NCI-H146 (cell line): ENCODE measurements at places on chromosomes 12 and 14.

- no peak for DNase-seq
Measured at GRCh38 chr14:77375164-77375950, 1.5 kb downstream of the TMED8 start.

DNA sequence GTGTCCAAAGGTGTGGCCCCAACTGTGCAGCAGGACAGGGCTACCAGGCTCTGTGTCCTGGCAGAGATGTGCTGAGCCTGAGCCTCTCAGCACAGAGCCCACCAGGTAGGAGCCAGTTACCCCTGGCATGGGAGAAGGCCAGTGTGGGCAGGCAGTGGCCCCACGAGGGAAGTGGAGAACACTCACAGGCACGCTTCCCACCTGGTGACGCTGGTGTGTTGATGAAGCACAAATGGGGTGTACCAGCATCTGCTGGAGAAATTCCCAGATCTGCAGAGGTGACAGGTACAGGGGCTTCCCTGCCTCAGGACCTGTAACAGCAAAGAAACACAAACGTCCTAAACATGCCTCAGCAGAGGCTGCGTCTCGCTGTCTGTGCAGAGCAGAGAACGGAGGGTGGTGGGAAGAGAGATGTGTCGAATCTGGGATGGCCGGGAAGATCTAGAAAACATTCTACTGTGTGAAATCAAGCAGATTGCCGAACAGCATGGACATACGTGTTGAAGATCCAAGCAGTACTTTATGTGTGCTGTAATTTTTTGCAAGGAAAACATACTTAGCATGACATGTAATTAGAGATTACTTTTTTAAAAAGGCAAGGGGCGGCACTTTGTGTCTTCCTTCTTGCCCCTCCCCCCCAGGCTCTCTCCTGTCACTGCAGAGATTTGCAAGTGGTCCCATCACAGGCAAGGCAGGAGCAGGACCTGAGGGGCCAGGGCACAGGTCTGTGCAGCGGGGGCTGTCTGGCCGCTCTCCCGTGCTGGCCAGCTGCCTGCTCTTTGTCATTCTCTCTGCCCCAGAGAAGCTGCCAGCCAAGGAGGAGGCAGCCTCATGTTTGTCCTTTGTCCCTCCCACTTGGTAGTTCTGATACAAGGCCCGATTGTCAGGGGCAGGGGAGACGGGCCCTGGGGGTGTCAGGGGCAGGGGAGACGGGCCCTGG is 17.3 kb downstream of the HIP1R start:
- DNase-seq, result no peak

- DNase-seq, result no peak
Measured at GRCh38 chr12:44696542-44696941, 179.6 kb downstream of the NELL2 start.

GRCh38 chr12:116408489-116409250 is 131.2 kb upstream of the MED13L start:
- DNase-seq, result no peak

GRCh38 chr14:90659156-90659555 is 157.1 kb downstream of the TTC7B start:
- no peak for DNase-seq

DNA sequence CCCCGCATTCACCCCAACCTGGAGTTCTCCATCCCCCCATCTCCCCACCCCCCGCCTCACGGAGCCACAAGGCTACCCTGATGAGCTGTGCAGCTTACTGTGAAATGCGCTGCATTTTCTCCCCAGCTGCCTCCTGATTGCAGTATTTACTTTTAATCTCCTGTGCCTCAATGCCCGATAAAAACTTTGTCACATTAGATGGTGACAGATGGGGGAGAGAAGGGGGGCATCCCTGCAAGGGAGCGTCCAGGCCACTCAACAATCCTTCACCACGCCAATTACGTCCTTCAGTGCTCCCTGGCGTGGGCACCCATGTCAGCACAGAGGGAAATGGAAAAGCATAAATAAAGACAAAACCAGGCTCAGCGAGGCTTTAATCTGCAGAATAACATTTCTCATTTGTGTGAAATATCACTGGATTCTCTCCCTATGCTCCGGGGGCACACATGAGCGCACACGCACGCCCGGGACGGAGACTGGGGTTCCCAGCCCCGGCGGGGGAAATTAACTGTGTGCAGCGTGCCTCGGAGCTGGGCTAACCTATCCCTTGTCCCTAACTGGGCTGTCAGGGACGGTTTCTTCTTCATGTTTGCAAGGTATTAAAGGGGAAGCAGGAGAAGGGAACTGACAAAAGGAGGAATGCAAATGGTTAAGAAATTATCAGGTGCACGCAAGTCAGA is 186.7 kb upstream of the VASH1 start:
- no peak for DNase-seq

GRCh38 chr14:63388766-63389431 is 70.2 kb upstream of the GPHB5 start:
- peak; percentile 0 for DNase-seq

DNA sequence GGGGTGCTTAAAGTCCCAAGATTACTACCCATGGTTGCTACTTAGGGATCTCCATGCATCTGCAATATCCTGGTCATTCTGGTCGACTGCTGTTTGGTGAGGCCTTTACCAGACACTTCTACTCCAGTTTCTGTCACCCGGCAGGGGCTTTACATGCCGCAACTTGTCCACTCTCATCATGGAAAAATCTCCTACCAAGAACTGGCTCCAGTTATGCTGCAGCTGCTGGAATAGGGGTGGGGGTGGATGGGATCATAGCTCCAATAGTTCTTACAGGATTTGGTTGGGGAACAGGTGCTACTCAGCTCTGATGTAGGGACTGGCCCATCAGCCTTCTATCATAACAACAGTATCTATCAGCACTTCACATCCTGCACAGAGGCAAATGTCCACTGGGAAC is 51.6 kb downstream of the SPTB start:
- peak; percentile 52 for DNase-seq

GRCh38 chr14:100150932-100151587 is 8.4 kb downstream of the DEGS2 start:
- no peak for DNase-seq

DNA sequence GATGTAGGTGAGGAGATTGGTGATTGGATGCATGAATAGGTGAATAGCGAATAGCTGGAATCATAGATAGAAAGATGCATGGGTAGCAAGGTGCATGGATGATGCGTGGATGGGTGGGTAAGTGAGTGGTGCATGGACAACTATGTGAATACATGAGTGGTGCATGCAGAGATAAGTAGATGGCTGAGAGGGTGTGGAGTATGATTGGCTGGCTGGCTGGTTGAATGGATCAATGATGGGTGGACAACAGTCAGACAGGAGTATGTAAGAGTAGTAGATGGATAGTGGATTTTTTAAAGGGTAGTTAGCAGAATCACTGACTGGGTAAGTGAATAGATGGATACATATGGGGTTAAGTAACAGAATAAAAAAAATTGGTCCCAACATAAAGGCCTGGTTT is 33.9 kb downstream of the SERPINA3 start:
- no peak for DNase-seq

- DNase-seq, result peak; percentile 34
Measured at GRCh38 chr14:77098529-77099353, 683 bp downstream of the CIPC start.

GRCh38 chr14:25375639-25376038 is 325.7 kb upstream of the STXBP6 start:
- no peak for DNase-seq

GRCh38 chr14:100429537-100429936 is 106.4 kb downstream of the SLC25A47 start:
- no peak for DNase-seq

DNA sequence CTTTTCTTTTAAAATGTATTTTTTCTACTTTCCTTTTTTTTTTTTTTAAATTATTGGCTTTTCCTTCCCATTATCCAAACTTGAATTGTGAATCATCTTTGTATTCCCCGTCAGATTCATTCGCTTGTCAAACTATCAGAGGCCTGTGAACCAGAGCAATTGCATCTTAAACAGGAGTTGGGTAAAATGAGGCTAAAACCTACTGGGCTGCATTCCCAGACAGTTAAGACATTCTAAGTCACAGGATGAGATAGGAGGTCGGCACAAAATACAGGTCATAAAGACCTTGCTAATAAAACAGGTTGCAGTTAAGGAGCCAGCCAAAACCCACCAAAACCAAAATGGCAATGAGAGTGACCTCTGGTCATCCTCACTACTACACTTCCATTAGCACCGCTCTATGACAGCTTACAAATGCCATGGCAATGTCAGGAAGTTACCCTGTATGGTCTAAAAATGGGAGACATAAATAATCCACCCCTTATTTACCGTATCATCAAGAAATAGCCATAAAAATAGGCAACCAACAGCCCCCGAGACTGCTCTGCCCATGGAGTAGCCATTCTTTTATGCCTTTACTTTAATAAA is 19.9 kb downstream of the FUT8 start:
- DNase-seq, result no peak

- DNase-seq, result peak; percentile 12
Measured at GRCh38 chr14:69693801-69694729, 72.9 kb upstream of the SRSF5 start.

DNA sequence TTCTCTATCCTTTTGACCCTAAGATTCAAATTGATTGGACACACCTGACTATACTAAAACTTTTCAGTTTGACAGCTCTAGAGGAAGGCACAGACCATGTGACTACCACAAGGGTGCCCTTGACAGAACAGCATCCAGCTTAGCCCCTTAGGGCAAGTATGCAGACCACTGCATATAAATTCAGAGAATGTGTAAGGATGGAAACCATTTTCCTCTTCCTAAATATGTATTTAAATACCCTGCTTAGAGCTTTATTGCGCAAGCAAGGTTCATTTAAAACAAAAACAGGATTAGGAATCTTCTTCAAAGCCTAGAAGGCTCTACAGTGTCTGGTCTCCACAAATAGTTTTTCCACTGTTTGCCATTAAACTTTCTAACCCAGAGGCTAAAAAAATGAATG is 202.8 kb downstream of the MED13L start:
- no peak for DNase-seq

DNA sequence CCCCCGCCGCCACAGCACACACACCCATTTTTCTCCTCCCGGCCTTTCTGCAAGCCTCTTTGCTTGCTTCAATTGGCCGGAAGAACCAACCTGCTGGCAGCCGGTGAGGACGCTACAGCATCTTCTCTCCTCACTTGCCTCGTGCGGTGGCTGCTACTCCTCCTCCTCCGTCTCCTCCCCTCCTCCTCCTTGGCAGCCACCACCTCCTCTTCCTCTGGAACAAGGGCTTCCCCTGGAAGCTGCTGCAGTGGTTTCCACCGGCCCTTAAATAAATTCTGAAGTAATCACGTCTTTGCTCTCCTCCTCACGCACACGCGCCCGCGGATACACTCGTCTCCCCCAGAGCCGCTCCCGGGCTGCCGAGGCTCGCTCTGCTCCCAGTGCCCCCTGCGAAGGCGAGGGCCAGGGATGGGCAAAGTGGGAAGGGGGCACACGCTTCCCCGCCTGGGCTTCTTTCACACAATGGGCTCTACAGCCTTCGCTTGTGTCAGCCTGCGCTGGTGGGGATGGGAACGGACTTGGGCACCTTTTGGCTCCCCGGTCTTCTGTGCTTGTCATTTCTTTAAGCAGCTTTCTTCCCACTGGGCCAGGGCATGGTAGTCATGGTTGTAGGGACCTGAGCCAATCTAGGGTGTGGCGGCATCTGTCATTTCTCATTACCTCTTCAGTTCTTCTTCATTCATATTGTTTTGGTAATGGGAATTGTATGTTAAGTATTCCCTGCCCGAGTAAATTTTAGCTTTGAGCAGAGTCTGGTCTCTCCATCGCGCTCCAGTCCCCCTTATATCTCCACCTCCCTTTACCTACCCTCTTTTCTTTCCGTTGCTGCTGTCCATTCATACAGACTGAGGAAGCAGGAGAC is at the start of gene PPFIA2:
Gene PPFIA2 (minus strand): TSS at position 161 of the 862 bp plus-strand sequence.
- DNase-seq, result peak; percentile 90

- DNase-seq, result no peak
Measured at GRCh38 chr12:43309959-43310358, 242.0 kb downstream of the ADAMTS20 start.

GRCh38 chr12:55797068-55797467 is 20.5 kb downstream of the SARNP start:
- DNase-seq, result peak; percentile 46

DNA sequence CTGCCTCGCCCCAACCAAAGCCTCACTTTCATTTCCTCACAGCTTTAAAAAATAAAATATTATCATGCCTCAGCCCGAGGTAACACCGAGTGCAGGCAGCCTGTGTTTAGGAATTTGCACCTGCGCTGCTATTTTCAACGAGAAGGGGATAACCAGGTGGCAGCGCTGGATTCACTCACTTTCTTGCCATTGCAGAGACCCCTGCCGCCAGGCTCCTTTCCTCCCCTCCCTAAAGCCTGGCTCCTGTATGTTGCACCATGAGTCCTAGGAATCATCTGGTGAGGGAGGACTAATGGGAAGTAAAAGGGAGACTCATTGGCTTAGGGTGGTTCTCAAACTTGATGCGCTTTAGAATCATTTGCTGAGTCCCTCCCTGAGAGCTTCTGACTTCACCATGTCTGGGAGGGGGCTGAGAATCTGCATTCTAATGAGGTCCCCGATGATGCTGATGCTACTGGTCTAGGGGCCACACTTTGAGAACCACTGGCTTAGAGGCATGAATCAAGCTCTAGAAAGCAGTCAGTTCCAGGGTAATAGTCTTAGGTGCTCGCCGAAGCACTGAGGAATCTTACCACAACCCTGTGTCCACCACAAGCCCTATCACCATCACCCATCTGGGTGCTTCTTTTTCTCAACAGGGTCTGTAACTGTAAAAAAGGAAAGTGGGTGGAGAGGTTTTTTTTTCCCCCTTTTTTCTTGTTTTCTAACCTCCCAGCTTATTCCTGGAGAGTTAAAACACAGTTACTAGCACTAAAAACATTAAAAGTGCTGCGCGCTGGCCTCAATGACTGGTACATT is 83.8 kb downstream of the SLC38A1 start:
- DNase-seq, result no peak

GRCh38 chr12:90410962-90411361 is 544.0 kb downstream of the CCER1 start:
- no peak for DNase-seq

- DNase-seq, result no peak
Measured at GRCh38 chr14:102138535-102138934, 1.2 kb upstream of the WDR20 start.

GRCh38 chr14:30573226-30573814 is 14.4 kb downstream of the G2E3 start:
- DNase-seq, result no peak

GRCh38 chr12:113910751-113911272 is 55.3 kb downstream of the RBM19 start:
- DNase-seq, result no peak

DNA sequence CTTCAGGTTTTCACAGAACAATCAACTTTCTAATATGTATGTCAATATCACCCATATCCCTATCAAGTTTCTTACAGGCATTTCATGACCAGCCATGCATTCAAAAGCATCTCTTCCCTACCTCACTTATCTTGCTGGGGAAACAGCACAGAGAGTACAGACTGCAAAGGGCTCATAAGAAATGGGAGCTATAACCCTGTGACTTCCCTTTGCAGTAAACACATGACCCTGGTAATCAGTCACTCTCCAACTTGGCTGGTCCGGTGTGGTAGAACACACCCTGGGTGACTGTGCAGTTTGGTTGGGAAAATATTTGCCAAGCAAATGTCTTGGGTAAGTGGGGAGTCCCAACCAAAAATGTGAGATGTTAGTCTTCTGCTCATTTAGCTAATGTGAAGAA is 49.4 kb upstream of the TMCC3 start:
- no peak for DNase-seq

- peak; percentile 96 for DNase-seq
Measured at GRCh38 chr12:103422746-103423515, 72.8 kb downstream of the C12orf42 start.
